ENCODE measurements at places on chromosomes 3 and 15. TPM values are rescaled to one million over a fixed set of nuclear protein-coding genes. Genes with fewer than 3 reads are reported as not detected.

NPAP1 gene
- total RNA-seq: not detected

GPR160 gene
- 1.7 TPM for total RNA-seq

DNA sequence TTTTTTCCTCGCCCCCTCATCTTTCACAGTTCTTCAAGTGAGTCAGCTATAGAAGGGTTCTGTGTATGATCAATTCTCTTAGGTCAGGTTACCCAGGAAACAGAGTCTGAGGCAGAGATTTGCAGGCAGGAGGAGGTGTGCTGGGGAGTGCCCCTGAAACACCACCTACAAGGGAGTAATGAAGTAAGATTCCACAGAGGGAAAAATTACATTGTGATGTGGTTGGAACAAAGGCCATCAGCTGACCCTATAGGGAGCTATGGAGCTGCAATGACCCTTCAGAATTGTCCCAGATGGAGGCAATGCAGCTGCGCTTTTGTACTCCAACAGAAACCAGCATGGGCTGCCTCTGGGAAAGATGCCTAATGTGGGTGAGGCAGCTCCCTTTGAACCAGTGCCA is 142.2 kb upstream of the CNTN3 start:
- no peak for DNase-seq

DNA sequence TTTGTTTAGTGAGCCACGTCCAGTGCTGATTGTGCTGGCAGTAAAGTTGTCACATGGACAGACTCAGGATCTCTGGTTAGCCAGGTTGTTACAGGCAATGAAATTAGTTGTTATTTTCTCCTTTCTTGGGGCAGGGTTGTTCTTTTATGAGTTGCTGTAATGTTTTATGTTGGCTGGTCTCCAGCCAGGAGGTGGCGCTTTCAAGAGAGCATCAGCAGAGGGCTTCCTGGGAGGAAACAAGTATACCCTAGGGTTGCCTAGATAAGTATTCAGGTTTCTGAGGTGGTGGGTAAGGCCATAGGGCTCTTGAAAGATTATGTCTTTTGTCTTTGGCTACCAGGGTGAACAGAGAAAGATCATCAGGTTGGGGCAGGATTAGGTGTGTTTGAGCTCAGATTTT is 14.5 kb upstream of the CFAP20DC start:
- DNase-seq: no peak

UBA7 gene
- 32.1 TPM for total RNA-seq

TGM5 gene
- total RNA-seq: 1.0 TPM

- peak; percentile 31 for DNase-seq
Measured at GRCh38 chr3:53132347-53132746, 2.1 kb upstream of the RFT1 start.

DNA sequence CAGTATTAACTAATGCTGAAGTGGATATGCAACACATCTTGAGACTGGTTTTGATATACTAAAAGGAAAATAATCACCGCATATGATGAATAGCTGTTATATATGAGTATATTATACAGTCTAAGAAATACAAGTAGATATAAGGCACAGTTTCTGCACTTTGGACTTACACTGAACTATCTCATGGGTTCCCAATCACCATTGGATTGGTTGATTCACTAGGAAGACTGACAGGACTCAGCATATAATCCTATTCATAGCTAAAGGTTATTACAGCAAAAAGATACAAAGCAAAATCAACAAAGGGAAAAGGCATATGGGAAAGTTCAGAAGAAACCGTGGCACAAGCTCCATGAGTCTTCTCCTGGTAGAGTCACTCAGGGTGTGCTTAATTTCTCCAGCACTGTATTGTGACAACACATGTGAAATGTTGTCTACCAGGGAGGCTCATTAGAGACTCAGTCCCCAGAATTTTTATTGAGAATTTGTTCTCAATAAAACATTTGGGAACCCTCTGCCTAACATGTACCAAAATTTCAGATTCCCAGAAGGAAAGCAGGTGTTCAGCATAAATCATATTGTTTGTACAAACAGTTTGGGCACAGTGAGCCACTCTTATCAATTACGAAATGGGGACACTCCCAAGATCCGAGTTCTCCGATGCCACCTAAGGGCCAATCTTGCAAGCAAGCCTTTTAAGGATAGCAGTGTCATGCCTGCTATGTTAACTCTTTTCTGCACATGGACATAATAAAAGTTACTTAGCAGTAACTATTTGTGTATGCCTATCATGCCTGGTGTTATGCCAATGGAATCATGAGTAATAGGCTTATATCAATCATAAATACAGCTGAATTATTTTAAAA is 26.8 kb downstream of the CMC1 start:
- DNase-seq: no peak

DNA sequence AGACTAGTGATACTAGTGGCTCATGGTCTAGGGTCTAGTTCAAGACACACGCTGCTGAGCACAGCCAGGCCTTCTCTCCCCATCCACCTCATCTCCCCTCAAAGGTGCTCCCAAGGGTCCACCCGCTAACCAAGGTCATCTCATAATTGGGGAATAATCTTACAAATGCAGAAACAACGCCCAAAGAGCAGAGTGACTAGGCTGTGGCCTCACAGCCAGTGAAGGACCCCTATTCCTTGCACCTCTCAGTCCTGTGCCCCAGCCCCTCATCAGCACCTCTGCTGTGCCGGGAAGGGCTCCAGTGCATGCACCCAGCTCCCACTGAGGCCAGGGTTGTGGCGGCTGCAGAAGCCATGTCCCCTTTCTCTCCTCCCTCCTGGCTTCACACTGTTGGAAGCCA is 286.9 kb downstream of the UACA start:
- DNase-seq: peak; percentile 63

DNA sequence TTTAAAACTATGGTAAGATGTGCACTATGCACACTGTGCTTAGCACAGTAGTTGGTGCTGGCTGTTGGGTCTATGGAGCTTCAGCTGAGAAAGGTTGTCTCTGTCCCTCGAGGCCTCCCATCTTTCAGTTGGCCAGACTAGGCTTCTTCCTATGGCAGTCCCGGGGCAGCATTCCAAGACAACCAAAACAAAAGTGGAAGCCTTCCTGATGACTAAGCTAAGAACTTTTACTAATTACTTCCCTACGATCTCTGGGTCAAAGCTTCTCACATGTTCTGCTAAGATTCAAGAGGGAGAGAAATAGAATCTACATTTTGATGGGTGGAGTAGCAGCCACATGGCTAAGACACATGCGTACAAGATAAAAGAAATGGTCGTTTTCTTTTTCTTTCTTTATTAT is 342.8 kb downstream of the TUSC7 start:
- no peak for DNase-seq

REC114 gene
- not detected for total RNA-seq

DNA sequence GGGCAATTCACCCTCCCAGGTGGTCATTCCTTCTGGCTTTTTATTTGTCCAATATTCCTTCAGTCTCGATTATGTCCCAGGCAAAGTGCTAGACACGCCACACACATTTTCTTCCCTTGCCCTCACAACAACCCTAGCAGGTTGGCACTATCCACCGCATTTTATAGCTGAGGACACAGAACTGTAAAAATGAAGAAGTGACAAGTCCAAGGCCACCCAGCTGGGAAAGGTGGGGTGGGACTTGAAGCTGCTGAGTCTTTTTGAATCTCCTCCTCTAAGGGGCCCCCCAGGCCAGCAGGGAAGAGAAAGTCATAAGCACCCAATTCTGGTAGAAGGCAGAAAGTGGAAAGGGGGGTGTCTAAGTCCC is 60.6 kb downstream of the CEMIP start:
- DNase-seq: no peak

DNA sequence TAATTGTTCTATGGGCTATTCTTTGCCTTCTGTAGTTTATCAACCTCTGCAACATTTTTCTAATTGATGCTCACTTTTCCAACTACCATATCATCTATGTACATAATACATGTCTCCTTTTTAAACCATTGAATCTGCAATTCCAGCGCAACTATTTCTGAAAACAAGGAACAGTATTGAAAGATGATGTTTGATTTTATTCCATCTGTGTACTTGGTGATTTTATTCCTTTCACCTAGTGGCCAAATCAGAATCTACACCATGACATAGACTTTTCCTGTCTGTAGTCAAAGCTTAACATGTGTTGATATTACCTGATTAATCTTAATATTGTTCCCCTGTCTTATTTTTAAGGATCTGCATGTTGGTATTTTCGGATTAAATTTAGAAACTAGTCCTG is 13.0 kb downstream of the NKTR start:
- no peak for DNase-seq
